ENCODE measurements at places on chromosomes 5 and 9.

- no peak for DNase-seq
Observed at GRCh38 chr9:78023003-78023741, 8.4 kb downstream of the GNAQ start.

- no peak for DNase-seq
Observed at GRCh38 chr5:127229185-127229889, 61.3 kb upstream of the MEGF10 start.

- DNase-seq: no peak
Observed at GRCh38 chr5:128053291-128053954, 30.1 kb upstream of the SLC12A2 start.

DNA sequence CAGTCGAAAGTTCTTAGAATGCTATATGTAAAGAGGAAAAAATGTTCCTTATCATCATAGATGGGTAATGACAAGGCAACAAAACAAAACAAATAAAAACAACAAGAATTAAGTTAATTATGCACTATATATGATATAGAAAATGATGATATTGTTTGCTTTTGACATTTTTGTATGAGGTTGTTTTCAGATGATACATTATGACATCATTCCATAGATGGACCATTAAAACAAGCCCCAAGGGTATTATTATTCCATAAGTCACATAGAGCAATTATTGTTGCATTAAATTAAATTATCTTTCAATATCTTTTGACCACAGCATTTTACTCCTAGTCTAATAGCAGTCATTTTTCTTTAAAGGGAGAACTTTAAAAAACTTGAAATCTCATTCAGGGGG lies 56.5 kb upstream of the RICTOR start:
- no peak for DNase-seq

DNA sequence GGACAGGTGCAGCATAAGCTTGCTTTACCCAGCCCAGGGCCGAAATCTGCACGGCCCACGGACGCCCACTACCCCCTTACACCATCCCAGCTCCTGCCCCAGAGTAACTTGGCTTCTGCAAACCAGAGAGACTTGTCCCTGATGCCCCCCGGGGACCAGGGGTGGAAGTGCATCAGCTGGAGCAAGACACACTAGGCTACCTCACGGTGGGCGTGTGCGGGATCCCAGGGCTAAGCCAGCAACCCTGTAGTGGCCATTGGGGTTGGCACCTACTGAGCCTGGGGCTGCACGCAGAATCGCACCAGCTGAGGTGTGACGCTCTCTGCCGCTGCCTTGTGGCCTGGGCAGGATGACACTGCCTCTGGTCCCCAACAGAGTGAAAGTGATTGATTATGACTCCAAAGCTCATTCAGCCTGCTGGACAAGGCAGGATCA lies 6.1 kb upstream of the ZNF79 start:
- DNase-seq: no peak

GRCh38 chr5:58462154-58462553 lies 2.3 kb upstream of the PLK2 start:
- no peak for DNase-seq

- no peak for DNase-seq
Observed at GRCh38 chr9:125758986-125759763, 12.0 kb downstream of the PBX3 start.

DNA sequence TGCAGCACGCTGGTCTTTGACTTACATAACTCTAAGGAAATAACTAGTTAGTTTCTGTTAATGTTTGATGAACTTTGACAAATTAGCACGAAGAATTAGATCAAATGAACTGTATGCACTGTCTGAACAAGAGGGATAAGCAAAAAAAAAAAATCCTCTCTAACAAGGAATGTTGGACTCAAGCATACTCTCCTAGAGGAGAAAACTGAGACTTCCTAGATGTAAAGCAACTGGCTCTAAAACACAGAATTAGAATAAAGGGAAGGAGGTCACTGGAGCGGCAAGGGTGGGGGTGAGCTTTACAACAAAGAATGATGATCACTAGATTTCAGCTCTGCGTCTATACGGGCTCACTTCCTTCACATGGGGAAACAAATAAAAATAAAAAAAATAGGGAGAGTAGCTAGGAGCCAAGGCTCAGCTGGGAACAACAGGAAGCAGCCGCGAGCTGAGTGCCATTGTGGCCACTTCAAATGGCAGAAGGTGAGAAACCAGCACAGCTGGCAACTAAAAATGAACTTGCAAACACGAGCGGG lies 48.7 kb upstream of the CEMIP2 start:
- no peak for DNase-seq

- DNase-seq: no peak
Observed at GRCh38 chr5:172293054-172293744, 9.6 kb upstream of the UBTD2 start.

- DNase-seq: peak; percentile 60
Observed at GRCh38 chr5:178318382-178318781, 85.8 kb upstream of the PHYKPL start.

GRCh38 chr5:113047733-113048652 lies 71.4 kb downstream of the DCP2 start:
- DNase-seq: no peak

GRCh38 chr5:107301999-107302398 lies 368.7 kb downstream of the EFNA5 start:
- DNase-seq: no peak

GRCh38 chr5:14954616-14955343 lies 83.2 kb upstream of the ANKH start:
- no peak for DNase-seq

DNA sequence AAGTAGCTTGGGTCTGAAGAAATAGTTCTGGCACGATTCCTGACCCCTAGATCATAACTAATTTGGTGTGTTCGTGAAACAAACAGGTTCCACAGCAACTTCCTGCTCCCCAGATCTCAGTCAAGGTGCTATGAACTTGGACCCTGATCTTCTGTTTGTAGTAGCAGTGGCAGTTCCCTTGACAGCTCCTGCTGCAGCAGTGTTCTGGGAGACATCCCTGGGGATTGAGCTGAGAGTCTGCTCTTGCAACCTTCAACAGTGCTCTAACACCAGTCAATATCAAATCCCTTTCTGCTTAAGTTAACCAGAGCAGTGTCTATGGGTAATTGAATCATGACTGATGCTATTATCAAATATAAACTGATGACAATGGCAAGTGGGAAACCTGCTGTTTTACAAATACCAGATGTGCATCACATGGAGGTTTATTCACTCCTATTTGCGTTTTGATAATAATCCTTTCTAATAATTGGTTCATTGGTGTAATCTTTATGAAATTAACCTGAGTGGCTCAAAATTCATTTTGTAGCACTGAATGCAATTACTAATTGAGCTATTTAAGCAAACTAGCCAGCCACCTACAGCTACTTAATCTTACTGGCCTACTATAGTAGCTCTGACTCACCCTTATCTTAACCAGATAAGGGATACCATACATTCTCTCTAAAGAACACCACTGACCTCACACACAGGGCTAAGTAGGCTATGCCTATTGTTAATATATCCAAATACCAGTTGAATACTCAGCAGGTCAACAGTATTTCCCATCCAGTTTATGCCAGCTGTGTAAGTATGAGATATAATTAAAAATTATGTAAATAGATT lies 21.9 kb downstream of the KDM4C start:
- DNase-seq: no peak

GRCh38 chr9:130898552-130898852 lies 1.9 kb upstream of the QRFP start:
- DNase-seq: no peak

GRCh38 chr9:94867281-94867841 lies 140.9 kb downstream of the AOPEP start:
- DNase-seq: no peak

DNA sequence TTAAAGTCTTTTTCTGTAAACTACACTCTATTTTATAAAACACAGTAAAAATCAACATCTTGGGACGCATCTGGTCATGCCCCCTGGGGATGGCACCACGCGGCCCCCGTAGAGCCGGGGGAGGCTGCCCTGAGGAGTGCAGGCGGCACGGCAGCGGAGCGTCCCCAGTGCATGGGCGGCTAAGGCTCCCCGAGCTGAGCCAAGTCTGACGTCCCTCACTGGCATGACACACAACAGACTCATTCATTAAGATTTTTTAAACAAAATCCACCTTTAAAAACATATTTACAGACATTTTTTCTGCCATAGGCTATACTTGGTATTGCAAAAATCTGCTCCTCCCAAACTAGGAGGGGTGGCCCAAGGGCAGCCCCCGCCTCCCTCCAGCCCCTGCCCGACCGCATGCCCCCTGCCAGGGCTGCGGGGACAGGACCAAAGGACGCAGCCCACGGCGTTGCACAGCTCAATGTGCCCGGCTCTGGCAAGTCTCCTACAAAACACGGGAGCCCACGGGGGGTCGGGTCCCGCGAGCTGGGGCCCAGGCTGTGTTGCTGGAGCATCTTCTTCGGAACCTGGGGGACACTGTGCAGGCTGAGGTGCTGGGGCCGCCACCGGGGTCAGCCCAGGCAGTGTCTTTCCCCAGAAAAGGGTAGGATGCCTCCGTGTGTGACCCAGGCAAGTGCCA lies 11.8 kb upstream of the SEC16A start:
- no peak for DNase-seq

DNA sequence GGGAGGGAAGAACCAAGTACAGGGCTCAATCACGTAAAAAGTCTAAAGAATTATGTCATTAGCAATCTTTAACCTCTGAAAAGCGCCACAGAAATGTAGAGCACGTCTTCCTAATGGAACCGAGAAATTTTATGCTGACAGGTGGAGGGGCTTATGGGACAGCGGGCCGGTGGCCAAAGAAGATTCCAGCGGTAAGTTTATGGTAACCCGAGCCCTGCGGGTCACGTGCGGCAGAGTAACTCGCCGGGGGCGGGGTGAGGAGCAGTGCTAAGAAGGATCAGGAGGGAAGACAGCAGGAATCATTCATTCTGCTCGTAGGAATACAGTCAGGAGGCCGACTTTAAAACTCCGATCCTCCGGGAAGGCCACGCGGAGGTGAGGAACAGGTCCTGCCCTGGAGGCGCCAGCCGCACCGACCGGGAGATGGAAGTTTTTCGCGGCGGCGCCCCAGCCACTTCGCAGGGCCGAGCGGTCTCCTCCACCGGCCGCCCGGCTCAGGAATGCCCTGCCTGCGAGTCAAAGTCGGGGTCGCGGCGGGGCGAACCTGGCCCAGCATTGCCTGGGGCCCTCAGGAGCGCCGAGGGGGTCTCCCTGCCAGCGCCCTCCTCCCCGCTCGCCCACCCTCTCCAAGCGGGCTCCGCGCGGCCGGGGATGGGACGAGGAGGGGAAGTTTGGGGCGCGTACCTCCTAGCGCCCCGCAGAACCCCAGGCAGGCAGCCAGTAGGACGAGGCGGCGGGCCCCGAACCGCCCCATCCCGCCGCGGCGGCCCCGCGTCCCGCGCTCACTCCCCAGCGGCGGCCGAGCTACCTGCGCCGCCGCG lies 101.8 kb downstream of the ESM1 start:
- DNase-seq: peak; percentile 81

GRCh38 chr9:37383876-37384746 lies 38.4 kb upstream of the GRHPR start:
- DNase-seq: no peak

DNA sequence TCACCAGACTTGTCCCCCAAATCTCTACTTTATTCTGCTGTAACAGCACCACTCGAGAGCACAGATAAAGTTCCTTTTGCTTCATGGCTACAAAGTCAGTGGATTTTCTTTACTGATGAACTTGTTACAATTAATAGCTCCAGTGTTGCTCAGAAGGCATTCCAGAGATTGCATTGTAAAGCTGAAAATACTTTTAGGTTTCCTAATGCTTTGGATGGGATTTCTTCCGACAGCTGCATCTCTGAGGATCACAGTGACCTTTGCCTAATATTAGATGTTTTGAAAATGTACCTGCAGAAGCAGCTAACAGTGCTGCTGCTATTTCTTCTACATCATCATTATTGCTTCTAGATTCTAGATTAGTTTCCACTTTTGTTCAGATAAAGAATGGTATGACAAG lies 58.8 kb upstream of the TMEM171 start:
- no peak for DNase-seq

- DNase-seq: peak; percentile 79
Observed at GRCh38 chr5:179167871-179168451, 107.8 kb downstream of the ZNF354C start.

Data from chondrocyte (in vitro differentiated cells).